ENCODE measurements at places on chromosomes 2 and 18.

GRCh38 chr2:127270663-127271062 is 23.3 kb downstream of the ERCC3 start:
- DNase-seq = no peak

DNA sequence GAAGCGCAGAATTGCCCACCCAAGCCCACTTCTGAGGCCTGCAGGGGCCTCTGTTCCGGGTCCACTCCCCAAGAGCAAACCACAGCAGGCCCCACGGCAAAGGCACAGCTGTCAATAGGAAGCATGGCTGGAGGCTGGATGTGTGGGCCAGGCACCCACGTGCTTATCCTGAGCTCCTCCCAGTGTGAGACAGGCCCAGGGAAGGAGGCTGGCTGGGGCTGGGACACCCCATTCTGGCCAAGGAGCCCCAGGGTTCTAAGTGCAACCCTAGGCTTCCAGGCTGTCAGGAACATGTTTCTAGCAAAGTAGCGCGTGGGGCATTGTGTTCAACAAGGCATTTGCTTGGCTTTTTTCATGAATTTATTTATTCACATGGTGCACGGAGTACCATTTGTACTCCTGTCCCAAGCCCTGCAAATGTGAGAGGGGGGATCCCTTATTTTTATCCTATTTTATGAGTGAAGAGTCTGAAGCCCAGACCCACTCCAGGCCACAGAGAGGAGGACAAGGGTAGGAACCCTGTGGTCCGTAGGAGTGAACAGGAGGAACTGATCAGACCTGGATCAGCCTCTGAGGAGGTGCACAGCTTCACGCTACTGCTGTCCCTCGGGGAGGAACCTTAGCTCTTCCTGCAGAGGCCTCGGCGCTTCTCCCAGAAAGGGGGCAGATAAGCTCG is 6.1 kb upstream of the RAB17 start:
- DNase-seq = no peak

DNA sequence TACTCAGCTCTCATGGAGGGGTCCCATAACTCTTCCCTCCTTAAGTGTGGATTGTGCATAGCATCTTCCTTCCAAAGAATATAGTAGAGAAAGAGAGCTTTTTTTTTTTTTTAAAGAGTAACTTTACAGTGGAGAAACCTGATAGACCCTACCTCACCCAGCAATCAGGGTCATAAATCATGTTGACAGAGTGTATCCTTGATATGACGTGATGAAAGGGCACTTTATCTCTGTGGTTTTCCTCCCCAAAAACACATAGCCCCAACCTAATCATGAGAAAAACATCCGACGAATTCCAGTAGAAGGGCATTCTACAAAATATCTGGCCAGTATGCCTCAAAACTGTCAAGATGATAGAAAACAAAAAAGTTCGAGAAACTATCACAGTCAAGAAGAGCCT is 29.5 kb upstream of the MEIS1 start:
- DNase-seq = no peak

GRCh38 chr2:221103930-221104329 is 468.2 kb downstream of the EPHA4 start:
- DNase-seq = no peak

DNA sequence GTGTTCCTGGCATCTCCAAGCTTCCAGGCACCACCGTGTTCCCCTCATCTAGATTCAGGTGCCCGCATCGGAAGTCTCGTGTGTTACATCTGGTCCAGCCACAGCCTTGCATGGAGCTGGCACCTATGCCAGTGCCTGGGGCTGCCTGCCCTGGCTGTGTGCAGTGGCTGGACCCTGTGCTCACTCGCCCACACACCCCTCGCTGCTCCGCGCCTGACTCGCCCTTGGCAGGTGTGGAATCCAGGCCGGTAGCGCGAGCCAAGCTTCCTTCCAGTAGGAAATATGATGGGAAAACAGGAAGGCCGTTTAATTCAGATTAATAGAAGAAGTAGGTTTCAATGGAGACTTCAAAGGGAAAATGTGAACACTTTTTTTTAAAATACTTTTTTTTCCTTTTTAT is 78.0 kb downstream of the PTPN4 start:
- DNase-seq = no peak

- DNase-seq = no peak
Observed at GRCh38 chr2:36589230-36589630, 8.7 kb downstream of the FEZ2 start.

- no peak for DNase-seq
Observed at GRCh38 chr2:151770995-151771394, 36.7 kb upstream of the NEB start.
